ENCODE measurements at places on chromosomes 7 and 10. TPM values are rescaled to one million over a fixed set of nuclear protein-coding genes. Genes with fewer than 3 reads are reported as not detected.

TRPV6 gene
- not detected for total RNA-seq

LEP gene
- total RNA-seq, result under 0.01 TPM

STRA8 gene
- total RNA-seq, result not detected

CALML3 gene
- not detected for total RNA-seq

MEOX2 gene
- total RNA-seq, result under 0.01 TPM

RHOBTB1 gene
- 28.9 TPM for total RNA-seq

MYO3A gene
- not detected for total RNA-seq

SVOPL gene
- not detected for total RNA-seq

HOGA1 gene
- total RNA-seq, result 0.09 TPM

GPR26 gene
- total RNA-seq, result not detected

BEND7 gene
- total RNA-seq, result 15.2 TPM

FAM237B gene
- not detected for total RNA-seq

PRR15 gene
- 0.45 TPM for total RNA-seq

AKR1B15 gene
- total RNA-seq, result not detected

TMEM178B gene
- not detected for total RNA-seq

C7orf33 gene
- not detected for total RNA-seq

CPA2 gene
- total RNA-seq, result not detected

SNX13 gene
- 22.0 TPM for total RNA-seq

CRHR2 gene
- total RNA-seq, result not detected

TDRD1 gene
- not detected for total RNA-seq

GARS1 gene
- 127 TPM for total RNA-seq

KIF5B gene
- 143 TPM for total RNA-seq

INHBA gene
- 4.5 TPM for total RNA-seq

C10orf62 gene
- not detected for total RNA-seq

PPP1R3C gene
- total RNA-seq, result 0.72 TPM

PNLIPRP3 gene
- not detected for total RNA-seq

MOGAT3 gene
- total RNA-seq, result not detected

TAF6 gene
- 22.1 TPM for total RNA-seq

NPFFR1 gene
- total RNA-seq, result not detected

MCM10 gene
- total RNA-seq, result 14.1 TPM

TMEM60 gene
- total RNA-seq, result 9.8 TPM

Measured in endothelial cell of coronary artery (primary cell).